ENCODE measurements at places on chromosomes 1 and 21.

- DNase-seq: peak; percentile 30
These were observed 10.4 kb downstream of the DCAF8 start for GRCh38 chr1:160251687-160252526.

- DNase-seq: no peak
These were observed 107.6 kb downstream of the ETS2 start for GRCh38 chr21:38913120-38913892.

DNA sequence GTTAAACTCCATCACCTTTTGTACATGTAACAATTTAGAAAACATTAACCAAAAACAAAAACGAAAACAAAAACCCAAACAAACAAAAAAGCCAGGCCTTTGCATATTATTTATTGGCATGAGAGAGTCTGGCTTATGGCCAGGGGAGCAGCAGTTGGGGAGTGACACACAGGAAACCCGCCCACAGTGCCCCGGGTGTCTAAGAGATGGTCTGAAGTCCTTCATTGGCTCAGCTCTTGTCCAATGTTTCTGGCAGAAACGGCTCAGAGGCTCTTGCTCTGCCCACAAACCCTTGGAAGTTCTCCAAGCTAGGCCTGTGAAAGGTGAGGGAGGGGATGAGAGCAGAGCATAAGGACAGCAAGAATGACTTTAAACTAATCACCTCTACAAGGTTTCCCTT is 131.5 kb downstream of the CNIH3 start:
- DNase-seq: no peak

- peak; percentile 63 for DNase-seq
These were observed 14.0 kb downstream of the LAPTM5 start for GRCh38 chr1:30743584-30744059.

DNA sequence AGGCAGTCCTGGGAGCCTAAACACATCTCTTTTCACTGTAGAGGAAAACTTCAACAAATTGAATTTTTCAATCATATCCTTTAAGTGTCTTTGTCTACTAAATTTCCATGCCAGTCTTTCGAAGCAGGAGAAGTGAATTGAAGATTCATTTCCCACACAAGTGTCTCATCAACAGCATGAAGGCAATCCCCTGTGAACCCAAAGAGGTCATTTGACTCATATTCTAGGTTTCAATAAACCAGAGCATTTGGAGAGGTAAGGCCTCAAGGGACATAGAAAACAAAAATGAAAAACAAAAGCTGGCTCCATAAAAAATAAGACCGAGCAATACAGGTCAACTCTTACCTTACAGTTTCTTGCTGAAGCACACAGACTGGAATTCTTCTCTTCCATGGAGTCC is 94.1 kb upstream of the ATP1B1 start:
- no peak for DNase-seq

- DNase-seq: no peak
These were observed 2.1 kb downstream of the TRIM67 start for GRCh38 chr1:231163830-231164427.

DNA sequence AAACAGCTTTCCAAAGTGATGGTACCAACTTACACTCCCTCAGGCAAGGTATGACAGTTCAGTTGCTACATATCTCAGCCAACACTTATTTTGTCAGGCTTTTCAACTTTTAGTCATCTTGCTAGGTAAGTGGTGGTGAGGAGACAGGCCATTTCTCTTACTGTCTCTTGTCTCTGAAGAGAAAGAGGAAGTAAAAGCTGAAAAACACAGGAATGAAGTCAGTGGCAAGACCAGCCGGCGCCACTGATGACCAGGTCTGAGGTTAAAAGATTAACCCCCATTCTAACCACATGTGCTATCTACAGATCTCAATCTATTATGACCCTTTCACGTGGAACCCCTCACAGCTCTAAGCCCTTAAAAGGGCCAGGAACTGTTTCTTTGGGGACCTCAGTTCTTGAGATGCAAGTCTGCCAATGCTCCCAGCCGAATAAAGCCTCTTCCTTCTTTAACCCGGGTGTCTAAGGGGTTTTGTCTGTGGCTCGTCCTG is 4.2 kb downstream of the ADCY10 start:
- no peak for DNase-seq
